ENCODE measurements at places on chromosomes 13 and 19.
A peak's percentile ranks its signal among the peaks of the same experiment; 100 is the strongest.

DNA sequence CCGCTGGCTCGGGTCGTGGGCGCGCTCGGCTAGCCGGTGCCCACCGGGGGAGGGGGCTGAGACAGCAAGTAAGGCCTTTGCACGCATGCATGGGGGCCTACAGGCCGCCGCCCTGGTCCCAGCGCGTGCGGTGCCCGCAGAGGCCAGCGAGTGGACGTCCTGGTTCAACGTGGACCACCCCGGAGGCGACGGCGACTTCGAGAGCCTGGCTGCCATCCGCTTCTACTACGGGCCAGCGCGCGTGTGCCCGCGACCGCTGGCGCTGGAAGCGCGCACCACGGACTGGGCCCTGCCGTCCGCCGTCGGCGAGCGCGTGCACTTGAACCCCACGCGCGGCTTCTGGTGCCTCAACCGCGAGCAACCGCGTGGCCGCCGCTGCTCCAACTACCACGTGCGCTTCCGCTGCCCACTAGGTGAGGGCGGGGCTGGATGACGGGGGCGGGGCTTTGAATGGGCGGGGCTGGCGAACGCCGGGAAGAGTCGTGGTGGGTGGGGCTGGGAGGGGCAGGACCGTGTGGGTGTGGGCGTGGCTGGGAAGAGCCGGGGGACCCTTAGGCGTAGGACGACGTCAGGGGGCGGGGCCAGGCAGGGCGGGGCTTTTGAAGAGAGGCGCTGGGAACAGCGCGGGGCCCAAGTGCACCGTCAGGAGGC is 2.1 kb downstream of the CILP2 start:
- peak; percentile 79 for DNase-seq

DNA sequence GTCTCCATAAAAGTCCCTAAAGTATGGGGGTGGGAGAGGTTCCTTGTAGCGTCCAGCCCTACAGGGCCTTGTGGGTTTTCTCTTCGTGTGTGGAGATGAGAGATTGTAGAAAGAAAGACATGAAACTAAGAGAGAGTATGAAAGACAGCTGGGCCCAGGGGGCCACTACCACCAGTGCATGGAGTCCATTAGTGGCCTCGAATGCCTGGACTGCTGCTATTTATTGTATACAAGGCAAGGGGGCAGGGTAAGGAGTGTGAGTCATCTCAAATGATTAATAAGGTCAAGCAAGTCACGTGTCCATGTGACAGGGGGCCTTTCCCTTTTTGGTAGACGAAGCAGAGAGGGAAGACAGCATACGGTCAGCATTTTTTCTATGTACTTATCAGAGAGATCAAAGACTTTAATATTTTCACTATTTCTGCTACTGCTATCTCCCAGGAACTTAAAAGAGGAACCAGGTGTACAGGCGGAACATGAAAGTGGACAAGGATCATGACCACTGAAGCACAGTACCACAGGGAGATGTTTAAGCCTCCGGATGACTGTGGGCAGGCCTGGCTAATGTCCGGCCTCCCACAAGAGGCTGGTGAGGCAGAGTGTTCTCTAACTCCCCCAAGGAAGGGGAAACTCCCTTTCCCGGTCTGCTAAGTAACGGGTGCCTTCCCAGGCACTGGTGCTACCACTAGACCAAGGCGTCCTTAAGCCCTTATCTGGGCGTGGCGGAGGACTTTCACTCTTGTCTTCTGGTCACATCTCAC is 25.5 kb downstream of the FGF21 start:
- peak; percentile 90 for DNase-seq

- peak; percentile 69 for DNase-seq
Observed at GRCh38 chr19:45125975-45126493, 33.1 kb downstream of the PPP1R37 start.

DNA sequence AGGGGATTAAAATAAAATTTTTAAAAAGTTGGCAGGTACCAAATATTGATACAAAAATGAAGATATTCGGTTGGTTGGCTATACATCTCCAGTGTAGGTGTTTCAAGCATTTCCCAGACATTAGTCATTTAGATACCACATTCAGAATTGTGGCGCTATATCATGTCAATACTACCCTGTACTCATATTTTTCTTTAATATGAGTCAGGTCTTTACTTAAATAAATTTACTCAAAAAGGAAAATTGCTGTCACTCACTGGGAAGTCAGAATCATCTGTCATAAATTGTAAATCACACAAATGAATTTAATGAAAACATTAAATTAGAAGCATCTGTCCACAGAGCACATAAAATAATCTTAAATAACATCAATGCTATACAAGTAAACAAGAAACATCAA is 134.2 kb downstream of the TSHZ3 start:
- no peak for DNase-seq

GRCh38 chr19:6862673-6863078 is 24.7 kb upstream of the ADGRE1 start:
- peak; percentile 94 for DNase-seq

GRCh38 chr19:41225238-41226052 is 6.4 kb downstream of the AXL start:
- DNase-seq = peak; percentile 94

DNA sequence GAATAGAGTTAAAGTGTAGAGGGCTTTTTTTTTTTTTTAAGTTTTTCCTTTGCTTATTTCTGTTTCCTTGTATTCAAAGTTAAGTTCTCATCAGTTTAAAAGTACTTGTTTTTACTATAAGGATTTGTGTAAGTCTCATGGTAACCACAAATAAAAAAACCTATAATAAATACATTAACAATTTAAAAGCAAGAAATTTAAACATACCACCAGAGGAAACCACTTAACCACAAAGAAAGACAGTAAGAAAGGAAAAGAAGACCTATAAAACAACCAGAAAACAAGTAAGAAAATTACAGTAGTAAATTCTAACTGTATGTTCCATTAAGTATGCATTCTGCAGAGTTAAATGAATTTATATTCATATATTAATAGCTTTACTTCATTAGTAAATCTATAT is 999.1 kb upstream of the ATXN8OS start:
- DNase-seq = no peak

DNA sequence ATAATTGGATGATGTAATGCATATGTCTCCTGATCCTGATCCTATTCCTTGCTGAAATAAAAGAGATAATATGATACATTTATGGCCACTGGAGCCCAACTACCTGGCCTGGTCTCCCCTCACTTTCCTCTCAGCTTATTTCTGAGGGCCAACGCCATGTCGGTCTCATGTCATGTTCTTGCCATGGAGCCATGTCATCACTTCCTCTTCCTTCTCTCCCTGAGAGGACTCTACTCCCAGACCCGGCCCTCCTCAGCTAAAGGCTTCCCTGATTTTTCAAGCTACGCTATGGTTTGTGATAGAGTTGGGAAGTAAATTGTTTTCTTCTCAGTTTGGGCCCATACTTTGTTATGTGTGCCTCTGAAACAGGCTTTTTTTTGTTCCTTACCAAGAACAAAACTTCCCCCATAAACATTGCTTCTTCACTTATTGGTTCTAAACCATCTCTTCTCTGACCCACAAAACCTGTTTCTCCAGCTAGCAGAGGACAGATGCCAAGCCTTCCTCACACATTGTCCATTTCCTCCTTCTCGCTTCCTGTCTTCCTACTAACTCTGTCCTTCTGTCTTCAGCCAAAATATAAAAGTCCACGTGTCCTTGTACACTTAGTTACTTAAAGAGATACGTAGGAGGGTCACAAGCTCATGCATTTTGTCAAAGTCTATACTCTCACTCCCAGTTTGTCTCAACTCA is 319.9 kb upstream of the DACH1 start:
- no peak for DNase-seq

DNA sequence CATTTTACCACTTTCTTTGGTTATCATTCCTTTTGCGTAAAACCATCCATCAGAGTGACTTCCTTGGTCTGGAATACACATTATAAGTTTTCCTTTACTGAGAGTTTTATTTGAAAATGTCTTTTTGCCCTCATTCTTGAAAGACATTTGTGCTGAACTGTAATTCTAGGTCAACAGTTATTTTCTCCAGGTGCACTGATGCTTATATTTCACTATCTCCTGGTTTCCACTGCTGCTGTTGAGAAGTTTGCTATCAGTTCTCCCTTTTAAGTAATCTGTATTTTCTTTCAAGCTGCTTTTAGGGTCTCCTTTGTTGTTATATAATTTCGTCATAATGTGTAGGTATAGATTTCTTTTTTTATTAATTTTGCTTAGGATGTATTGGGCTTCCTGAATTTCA is 160.0 kb downstream of the DCT start:
- no peak for DNase-seq

DNA sequence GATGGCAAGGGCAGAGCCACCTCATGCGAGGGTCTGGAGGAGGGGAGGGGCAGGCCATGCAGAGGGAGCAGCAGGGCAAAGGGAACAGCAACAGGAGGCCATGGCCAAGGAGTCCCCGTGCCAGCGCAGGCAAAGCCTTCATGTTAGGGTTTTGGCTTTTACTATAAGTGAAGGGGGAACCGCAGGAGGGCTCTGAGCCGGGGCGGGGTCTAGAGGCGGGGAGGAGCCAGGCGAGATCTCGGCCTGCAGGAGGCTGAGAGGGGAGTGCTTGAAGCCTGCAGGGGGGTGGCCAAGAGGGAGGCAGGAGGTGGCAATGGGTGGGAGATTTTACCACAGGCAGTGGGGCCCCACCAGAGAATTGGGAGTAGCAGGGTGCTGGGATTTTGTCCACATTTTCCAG is 6.3 kb downstream of the ARHGAP33 start:
- no peak for DNase-seq

DNA sequence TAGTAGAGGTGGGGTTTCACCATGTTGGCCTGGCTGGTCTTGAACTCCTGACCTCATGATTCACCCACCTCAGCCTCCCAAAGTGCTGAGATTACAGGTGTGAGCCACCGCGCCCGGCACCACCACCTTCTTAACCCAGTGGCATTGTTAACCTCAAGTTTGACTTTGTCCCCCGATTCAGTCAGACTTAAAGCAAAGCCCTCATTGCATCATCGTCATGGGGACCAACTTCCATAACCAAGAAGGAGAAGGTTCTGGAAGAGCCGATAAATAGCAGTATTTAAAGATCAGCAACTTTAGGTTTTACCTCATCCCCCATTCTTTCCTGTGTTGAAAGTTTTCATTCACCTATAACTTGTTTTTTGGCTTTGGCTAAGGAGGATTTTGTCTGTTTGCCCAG is 6.7 kb upstream of the INAFM1 start:
- no peak for DNase-seq

DNA sequence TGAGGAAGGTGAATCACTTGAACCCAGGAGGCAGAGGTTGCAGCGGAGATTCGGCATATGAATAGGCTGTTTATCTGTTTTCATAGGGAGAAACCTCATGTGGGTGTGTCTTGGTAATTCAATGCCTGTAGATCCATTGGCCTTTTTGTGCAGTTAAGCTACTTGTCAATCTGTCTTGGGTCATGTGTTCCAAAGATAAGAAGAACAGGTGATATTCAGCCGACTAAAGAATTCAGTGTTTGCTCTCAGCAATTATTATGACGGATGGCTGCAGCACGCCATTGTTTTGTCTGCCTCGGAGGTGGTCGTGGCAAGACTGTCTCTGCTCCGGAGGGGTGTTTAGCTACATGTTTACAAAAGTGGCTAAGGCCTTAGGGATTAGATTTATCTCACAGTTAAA is 573.0 kb upstream of the PCDH9 start:
- DNase-seq = no peak

GRCh38 chr13:79187917-79188690 is 218.0 kb downstream of the RBM26 start:
- peak; percentile 25 for DNase-seq

DNA sequence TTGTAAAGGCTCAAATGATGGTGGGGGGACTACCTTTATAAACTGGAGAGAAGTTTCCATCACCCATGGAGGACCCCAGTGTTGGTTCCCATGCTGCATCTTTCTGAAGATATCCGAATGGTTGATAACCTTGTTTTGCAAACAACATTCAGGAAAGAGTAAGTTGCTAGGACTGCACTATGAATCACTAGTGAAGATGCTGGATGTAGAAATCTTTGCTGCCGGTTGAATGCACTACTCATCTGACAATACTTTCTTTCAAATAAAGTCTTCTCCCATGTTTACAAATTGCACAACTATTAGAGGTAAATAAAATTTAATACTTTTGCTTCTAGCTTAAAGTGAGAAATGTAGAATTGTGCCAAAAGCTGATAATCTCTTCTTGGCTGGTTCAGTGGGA is 198.4 kb upstream of the SLITRK6 start:
- no peak for DNase-seq

DNA sequence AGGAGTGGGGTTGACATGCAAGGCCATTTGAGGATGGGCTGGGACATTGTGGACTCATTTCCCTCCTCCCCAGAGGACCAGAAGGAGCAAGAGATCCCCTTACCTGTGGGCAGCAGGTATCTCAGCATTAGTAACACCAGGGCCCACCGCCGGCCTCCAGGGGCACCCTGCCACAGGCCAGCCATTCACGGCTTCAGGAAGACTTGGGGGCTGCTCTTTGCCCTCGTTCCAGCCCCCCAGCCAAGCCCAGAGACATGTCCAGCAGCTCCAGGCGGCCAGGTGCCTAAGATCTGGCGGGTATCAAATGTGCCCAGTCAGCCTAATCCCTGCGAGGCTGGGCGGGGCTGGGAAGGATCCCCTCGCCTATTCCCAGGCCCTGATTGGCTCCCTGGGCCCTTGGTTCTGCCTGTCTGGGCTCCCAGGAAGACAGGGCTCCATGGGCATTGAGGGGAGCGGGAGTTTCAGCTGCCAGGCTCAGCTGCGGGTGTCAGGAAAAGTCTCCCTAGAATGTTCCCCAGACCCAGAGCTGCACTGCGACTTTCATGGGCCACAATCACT is 21.3 kb upstream of the OR1M1 start:
- no peak for DNase-seq

DNA sequence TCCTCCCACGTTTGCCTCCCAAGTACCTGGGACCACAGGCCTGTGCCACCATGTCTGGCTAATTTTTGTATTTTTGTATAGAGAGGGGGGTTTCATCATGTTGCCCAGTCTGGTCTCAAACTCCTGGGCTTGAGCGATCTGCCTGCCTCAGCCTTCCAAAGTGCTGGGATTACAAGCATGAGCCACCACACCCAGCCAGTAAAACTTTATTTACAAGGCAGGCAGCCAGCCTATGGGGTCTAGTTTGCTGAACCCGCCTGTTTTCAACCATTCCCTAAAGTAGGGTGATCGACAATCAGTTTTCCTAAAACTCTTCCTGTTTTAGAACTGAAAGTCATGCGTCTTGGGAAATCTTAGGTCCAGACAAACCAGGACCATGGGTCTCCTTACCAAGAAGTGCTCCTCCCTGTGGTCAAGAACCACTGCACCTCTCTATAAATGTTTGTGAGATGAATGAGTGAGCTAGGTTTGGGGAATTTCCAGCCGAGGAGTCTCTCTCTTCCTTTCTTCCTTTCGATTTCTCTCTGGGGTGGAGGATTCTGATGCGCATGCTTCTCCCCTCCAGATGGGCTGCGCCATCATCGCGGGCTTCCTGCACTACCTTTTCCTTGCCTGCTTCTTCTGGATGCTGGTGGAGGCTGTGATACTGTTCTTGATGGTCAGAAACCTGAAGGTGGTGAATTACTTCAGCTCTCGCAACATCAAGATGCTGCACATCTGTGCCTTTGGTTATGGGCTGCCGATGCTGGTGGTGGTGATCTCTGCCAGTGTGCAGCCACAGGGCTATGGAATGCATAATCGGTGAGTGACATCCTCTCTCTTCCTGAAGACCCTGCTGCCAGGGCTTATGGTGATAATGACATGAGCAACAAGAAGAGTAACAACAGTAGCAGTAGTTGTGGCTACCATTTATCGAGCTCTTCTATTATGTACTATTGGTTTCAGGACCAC is 38.7 kb downstream of the ADGRE1 start:
- peak; percentile 74 for DNase-seq

- no peak for DNase-seq
Observed at GRCh38 chr13:41460930-41461329, 3.6 kb downstream of the RGCC start.

All from suppressor macrophage treated with lipopolysaccharide for 1 hour (primary cell).